NK-92 treated with Interleukin-12 subunit alpha and Interleukin-12 subunit beta, amount 100 ng/mL, for 24 hours (cell line): ENCODE measurements at places on chromosomes 4 and X.

- DNase-seq: no peak
Measured at GRCh38 chr4:25904748-25905082, 9.3 kb upstream of the SMIM20 start.

- DNase-seq: no peak
Measured at GRCh38 chr4:92304606-92305005, 840 bp downstream of the GRID2 start.

DNA sequence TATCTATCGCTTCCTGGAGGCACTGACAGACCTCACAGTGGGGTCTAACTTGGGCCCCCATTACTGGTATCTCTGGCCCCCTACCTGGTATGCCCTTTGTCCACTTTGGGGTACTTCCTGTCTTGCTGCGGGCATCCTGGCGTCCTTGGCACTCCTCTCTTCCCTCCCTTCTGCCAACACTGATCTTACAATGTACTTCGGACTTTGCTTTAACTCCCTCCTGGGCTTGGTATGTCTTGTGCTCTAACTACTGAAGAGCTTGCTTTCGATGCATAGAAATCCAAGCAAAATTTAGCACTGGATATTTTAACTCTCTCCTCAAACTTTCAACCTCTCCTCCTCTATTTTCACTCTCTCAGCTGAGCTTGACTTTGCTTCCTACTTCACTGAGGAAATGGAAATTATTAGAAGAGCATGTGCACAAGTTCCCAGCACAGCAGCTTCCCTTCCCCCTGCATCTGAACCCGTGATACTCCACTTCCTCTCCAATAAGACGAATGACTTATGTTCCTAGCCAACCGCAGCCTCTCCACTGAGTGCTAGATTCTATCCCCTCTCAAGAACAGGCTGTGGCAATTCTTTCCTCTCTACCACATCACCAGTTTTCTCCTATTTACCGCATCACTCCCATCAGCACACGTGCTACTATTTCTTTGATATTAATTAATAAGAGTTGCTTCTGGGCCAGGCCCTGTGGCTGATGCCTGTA is 52.9 kb downstream of the SUPT20HL2 start:
- DNase-seq: no peak

GRCh38 chr4:113080050-113080449 is 30.6 kb downstream of the ANK2 start:
- no peak for DNase-seq

DNA sequence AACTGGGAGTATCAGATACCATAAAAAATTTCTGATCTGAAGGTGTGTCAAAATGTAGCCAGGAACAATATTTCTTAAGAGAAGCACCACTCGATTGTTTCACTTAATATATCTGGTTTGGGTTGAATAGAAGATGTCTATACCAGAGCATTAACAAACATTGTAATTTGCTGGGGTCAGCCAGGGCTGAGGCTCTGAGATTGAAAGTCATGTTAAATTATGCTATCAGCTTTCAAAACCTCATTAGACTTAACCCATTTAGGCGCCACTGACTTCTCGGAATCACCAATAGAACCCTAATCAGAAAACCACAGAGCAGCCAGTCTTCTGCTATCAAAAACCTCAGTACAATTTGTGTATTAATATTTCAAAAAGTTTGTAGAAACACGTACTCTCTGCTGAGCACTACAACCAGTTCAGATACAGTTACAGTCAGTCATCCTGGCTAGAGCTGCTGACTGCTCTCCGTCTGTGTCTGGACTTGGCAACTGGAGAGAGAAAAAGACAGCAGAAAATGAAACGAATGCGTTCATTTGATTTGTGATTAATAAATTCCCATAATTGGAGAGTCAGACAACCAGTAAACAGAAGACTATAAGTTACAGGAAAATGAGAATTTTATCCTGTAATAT is 848.6 kb upstream of the PABPC4L start:
- no peak for DNase-seq

DNA sequence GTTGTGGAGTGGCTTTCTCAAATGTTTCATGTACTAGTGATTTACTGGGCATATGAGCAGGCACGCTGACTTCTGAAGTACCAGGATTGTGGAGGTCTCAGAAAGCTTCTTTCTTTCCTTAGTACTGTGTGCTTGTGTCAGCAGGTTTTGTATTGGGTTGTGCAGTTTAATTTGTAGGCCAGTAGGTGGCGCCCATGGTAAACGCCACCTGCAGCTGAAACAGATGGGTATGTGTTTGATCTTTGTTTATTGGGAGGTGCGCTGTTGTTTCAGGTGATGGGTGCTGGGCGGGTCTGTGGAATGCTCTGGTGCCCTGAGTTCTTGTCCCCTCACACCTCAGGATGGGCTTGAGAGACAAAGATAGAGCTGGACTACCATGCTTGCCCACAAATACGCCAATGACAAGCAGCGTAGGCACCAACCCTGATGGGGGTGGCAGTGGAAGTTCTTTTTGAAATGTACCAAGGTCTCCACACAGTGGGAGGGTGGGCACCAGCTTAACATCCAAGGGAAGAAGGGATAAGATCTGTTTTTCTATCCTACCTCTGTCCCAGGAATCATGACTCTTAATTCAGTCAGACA is 141.5 kb downstream of the RPS6KA6 start:
- no peak for DNase-seq

GRCh38 chrX:68945603-68946228 is 116.9 kb downstream of the EFNB1 start:
- DNase-seq: no peak

DNA sequence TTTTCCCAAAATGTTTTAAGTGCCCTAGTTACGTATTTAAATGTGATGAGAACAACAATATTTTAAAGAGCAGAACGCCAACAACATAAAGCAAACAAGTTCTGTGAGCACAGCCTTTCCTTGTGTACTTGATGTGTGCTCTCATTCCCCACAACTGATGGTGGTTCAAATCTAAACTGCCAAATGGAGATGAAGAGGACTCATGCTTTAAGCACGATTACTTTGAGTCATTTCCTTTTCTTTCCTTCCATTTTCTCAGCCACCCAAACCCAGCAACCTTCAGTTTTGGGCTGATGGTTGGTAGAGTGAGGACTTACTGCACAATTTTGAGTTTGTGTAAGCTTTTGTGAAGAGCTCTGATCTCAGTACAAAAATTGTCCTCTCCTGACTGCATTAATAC is 1.7 kb downstream of the NSD2 start:
- no peak for DNase-seq

- no peak for DNase-seq
Measured at GRCh38 chr4:112748352-112748878, 111.5 kb downstream of the LARP7 start.

GRCh38 chrX:148567779-148568178 is 67.4 kb downstream of the AFF2 start:
- DNase-seq: no peak

- DNase-seq: no peak
Measured at GRCh38 chr4:5433196-5433595, 275.2 kb downstream of the EVC2 start.

GRCh38 chr4:3768842-3769641 is 2.9 kb downstream of the ADRA2C start:
- DNase-seq: no peak

DNA sequence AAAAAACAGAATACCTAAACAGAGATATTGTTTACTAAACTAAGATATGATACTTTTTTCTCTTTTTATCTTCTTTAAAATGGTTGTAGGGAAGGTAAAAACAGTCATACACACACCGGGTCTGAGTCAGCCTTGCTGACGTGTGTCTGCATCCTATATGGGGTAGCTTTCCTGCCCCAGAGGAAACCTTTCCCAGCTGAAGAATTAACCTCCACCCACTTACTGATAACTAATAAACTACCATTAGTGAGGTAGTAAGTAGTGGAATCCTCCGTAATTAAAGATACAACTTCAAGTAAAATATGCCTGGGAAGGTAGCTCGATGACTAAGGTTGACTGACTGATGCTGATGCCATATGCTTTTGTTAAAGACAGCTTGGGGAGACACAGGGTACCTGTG is 312.2 kb downstream of the DCTD start:
- no peak for DNase-seq

DNA sequence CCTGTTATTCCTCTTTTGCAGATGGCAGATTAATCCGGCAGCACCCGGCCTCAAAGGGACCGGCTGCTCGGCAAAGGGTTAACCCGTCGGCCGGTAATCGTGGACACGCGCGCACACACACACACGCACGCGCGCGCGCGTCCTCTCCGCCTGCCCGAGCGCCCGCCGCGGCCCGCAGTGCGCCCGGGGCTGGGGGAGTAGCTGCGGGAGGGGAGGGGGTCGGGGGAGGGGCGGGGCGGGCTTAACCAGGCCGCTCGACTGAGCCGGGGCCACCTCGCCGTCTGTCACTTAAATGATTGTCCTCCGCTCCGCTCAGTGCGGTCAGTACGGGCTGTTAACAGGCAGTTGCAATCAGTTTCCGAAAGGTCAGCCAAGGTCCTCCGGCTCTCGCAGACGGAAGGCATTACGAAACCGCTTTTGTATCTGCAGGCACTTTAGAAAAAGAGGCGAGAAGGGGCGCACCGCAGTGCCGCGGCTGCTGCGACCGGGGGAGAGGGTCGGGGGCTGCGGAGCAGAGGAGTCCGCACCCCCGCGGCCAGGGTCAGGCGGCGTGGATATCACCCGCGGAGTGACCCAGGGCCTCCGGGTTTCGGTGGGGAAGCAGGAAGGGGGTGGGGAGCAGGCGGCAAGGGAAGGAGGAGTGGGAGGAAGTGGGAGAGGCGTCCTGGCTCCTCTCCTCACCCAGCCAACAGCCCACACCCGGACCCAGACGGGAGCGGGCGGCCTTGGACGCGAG is 57.3 kb upstream of the BCOR start:
- no peak for DNase-seq

DNA sequence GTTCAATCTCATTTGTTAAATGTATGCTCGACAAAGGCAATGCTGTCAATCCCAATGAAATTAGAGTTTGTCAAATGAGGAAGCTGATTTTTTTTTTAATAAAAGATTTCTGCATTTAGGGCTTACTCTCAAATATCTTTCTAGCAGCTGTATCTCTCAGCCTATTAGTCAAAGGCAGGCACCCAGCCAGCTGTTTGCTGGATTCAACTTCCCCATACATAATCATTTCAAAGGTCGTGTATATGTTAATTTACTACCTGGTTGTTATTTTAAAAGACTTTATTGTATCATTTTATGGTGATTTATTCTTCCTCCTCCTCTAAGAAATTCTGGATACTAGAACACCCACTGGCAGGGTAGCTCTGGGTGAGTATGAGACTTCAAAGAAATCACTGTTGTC is 27.1 kb downstream of the RAI2 start:
- no peak for DNase-seq

DNA sequence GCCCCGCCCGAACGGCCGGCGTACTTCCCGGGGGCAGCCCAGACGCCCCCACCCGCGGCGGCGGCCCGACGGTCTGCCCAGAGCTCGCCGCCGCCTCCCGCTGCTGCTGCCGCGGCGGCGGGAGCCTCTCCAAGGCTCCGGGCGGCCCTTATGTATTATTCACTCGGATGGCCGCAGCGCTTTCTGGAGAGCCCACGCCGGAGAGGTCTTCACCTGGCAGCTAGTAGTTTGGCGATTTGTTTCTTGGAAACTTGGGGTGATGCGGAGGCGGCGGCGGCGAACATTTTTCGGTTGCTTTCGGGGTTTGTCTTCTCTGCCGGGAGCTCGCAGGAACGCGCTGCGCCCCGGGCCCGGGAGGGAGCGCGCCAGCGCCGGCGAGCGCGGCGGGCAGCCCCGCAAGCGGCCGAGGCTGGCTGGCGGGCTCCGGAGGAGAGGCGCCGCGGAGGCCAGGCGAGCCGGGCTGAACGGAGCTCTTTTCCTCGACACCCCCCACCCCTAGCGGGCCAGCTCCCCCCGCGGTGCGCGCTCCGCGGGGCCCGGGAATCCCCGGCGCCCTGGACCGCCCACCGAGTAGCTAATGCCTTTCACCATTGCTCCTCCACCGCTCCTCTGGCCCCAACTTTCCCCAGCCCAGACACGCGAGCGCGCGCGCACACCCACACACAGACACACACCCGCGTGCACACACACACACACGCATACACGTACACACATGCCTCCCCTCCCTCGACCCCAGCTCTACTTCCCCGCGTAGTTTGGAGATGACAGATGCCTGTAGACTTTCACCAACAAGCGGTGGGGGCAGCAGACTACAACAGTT is 113.5 kb downstream of the DHX15 start:
- DNase-seq: no peak

DNA sequence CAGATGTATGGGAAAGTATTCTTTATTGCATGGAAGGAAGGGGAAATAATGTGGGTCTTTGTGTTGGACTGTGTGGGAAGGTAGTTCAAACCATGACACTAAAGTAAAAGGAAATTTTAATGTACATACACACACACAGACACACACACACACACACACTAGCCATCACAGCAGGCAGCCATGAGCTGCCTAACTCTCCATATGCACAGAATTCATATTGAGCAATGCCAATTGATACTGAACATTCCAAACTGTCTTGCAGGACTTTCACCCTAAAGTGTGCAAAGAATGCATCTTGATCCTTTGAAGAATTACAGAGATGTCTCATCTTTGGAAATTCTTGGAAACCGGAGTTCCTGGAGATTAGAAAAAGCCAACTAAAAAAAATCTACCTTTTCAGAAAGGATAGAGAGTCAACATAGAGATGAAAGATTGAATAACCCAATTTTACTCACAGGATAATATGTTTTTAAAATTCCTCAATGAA is 120.6 kb upstream of the MBNL3 start:
- DNase-seq: no peak
